ENCODE measurements at places on chromosomes 4 and X.

DNA sequence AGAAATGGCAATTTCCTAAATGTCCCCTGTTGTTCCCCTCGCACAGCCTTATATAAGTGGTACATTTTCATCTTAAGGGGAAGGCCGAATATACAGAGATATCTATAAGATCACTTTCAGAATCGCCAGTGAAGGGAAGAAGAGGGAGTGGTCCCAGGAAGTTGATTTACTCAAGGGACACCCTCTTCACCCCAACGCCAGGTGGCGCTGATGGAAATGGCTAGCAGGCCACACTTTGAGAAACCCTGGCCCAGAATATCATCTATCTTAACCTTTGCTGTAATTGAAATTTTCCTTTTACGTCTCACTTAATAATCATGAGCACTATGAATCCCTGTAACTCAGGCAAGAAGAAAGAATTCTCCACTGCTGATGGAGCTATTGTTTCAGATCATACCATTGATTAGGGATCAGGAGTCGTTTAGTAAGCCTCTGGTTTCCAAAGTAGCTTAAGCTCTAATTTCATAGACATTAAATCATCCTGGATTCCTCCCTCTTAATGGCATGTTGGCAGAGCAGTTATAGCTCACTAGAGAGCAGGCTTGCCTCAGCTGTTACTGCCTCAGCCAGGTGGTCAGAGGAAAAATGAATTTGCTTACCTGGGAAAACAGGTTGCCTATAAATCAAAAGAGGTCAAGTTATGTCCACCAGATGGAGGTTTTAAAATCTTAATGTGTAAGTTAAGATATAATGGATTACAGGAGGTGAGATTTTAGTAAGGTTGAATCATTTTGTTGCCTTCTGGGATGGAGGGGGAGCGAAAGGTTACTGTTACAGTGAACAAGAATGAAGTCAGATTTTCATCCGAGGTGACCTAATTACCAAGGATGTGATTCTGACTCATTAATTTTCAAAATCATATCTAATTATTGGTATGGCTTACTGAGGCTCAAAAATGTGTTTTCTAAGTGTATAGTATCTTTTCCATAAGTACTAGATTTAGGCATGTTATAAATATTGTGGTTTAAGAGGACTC lies 941.2 kb upstream of the TENM3 start:
- DNase-seq, result peak; percentile 27

GRCh38 chr4:114281164-114281960 lies 301.9 kb upstream of the ARSJ start:
- DNase-seq, result no peak

- DNase-seq, result no peak
Measured at GRCh38 chrX:386239-386767, 404 bp downstream of the PPP2R3B start.

DNA sequence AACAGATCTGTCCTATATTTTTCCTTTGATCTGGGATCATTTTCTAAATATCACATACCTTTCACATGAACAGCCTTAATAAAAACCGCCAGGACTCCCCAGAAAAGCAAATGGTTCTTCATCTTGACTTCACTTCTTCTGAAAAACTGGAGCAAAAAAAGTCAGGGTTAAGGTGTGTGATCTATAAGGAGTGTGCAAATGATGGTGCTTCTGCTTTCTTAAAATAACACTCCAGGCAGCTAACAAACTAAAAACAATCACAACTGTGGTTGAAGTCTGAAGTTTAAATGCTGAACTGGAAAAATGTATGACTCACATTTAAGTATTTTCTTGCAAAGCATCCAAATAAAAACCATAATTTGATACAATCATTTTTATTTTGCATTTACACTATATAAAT lies at the start of gene JCHAIN:
Gene JCHAIN (minus strand): TSS at position 140 of the 400 bp plus-strand sequence. CDS start 18 bp downstream, at position 122.
- DNase-seq, result no peak

DNA sequence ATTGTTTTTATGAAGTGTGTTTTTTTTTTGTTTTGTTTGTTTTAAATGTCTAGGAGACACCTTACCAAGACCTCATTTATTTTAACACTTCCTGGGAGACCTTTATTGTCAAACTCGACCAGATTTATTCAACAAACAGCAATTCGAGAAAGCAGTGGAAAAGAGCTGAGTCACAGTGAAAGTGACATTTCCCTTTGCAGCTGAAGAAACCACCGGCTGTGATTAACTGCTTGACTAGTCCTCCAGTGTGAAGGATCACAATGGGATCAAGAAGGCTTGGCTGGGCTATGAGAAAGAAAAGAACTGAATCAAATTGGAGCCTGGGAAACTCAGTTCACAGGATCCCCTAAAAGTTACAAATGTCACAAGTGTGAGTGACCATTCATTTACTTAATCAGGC lies 11.9 kb upstream of the ADH7 start:
- no peak for DNase-seq

GRCh38 chrX:17475449-17476217 lies 100.6 kb downstream of the NHS start:
- peak; percentile 6 for DNase-seq

DNA sequence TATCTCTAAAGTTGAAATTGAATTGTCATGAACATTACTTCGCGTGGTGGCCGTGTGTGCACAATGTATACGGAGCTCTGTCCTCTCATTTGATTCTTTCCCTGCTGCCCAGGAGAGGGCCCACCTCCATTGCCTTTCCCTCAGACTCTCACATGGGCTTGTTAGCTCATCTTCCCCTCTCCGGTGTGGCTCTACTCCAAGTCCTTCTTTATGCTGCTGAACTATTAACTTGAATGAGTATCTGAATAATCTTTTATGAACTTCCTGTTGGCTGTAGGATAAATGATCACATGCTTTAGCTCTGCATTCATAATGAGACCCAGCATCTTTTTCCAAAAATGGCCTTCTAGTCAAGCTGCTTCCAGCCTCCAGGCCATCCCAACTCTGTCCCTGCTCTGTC lies 68.8 kb upstream of the CLNK start:
- DNase-seq, result no peak

- DNase-seq, result no peak
Measured at GRCh38 chr4:8928074-8928473, 56.4 kb upstream of the HMX1 start.

DNA sequence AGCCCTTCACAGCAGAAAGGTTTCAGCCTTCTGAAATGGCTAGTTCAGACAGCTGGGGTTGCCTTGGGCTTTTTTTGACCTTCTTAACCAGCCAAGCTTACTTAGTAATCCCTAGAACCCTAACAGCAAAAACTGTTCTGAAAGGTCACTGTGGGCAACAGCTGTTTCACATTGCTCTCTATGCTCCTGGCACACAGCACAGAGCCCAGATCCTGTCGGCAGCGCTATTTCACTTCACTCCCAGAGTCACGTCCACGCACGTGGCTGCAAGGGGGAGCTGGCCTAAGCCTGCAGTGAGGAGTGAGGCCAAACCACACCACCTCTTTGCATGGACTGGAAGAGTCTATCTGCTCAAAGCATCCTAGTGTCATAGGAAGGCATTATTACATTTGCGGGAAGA lies 32.0 kb upstream of the STS start:
- no peak for DNase-seq

DNA sequence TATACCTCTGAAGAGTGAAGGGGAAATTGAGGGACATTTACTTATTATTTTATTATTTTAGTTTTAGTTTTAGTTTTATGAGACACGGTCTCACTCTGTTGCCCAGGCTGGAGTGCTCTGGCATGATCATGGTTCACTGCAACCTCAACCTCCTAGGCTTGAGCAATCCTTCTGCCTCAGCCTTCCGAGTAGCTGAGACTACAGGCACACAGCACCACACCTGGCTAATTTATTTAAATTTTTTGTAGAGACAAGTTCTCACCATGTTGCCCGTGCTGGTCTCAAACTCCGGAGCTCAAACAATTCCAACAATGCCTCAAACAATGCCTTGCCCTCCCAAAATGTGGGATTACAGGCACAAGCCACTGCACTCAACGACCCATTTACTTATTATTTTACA lies 68.4 kb upstream of the BMP2K start:
- DNase-seq, result no peak

DNA sequence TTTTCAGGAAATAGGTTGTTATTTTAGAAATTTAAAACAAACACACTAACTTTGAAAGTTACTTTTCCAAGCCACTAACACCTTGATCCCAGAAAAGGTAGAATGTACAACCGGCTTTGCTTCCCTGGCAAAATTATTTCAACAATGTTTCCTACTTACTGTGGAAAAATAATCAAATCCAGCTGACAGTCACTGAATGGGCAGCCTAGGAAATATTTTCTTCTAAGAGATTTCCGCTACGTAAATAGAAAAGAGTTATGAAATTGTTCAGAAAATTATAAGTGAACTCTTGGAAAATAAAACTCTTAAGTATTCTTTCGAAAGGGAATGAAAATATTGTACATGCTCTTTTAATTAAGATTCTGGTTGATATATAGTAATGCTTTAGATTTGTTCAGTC lies 195.7 kb downstream of the GASK1B start:
- no peak for DNase-seq

DNA sequence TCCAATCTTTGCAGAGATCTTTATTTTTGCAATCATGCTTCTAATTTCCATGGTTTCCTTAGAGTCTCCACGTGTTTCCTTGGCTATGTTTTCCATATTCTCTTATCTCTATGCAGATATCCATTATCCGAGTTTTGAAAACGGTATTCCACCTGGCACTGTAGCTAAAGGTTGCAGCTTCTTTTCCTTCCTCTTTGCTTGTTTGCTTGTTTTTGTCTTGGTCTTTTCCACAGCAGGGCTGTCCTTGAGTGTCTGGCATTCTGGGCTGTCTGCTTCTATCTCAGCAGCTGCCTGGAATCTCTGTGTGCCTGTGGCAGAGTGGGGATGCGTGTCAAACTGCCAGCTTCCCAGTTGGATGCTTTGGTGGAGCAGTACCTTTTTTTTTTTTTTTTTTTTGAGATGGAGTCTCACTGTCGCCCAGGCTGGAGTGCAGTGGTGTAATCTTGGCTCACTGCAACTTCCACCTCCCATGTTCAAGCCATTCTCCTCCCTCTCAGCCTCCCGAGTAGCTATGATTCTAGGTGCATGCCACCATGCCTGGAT lies 46.9 kb downstream of the WFS1 start:
- no peak for DNase-seq

GRCh38 chrX:103687696-103688201 lies 1.2 kb upstream of the MORF4L2 start:
- DNase-seq, result peak; percentile 12

GRCh38 chr4:150938873-150939499 lies 76.1 kb downstream of the LRBA start:
- no peak for DNase-seq

DNA sequence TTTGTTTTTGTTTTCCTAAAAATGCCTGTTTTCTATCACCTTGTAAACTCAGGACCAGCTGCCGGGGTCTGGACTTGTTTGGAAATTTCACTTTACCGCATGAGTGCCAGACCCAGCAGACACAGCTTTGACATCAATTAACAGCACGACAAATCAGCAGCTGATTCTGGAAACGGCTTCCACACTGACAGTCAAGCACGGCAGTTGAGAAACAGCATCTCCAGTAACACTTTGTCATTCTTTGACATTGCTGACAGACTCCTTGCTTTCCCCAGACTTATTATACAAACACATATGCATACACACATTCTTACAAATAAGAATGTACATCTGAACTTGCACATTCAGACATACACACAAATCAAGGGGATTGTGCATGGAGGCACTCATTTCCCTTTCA lies 1017.6 kb upstream of the HS3ST1 start:
- no peak for DNase-seq

DNA sequence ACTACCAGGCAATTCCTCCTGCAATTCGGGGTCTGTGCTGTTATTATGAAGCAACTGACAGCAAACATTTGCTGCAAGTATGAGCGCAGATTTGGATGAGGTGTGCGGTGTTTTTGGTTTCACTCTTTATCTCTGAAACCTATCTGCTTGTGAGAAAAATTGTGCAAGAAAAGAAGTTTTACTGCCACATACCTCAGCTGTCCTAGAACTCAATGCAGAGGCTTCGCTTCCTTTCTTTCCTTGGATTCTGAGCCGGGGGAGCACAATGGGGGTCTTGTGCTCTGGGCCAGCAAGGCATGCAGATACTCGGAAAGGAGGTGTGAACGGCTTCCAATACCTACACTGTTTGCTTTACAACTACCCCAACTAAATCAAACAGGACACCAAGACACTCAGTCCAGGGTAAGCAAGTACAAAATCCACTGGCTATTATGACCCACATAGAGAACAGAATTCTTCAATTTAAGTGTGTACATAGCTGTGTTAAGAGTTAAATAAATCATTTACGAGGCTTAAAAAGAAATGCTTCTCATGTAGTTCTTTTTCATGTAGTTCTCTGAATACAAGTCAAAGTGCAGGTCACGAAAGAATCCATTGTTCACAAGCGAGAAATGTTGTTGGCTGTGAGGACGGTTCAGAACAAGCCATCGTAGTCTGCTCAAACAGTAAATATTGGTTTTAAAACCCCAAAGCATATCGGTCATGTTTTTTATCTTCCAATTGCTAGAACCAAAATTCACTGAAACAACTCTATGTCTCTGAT lies 1.1 kb downstream of the SORBS2 start:
- DNase-seq, result no peak

DNA sequence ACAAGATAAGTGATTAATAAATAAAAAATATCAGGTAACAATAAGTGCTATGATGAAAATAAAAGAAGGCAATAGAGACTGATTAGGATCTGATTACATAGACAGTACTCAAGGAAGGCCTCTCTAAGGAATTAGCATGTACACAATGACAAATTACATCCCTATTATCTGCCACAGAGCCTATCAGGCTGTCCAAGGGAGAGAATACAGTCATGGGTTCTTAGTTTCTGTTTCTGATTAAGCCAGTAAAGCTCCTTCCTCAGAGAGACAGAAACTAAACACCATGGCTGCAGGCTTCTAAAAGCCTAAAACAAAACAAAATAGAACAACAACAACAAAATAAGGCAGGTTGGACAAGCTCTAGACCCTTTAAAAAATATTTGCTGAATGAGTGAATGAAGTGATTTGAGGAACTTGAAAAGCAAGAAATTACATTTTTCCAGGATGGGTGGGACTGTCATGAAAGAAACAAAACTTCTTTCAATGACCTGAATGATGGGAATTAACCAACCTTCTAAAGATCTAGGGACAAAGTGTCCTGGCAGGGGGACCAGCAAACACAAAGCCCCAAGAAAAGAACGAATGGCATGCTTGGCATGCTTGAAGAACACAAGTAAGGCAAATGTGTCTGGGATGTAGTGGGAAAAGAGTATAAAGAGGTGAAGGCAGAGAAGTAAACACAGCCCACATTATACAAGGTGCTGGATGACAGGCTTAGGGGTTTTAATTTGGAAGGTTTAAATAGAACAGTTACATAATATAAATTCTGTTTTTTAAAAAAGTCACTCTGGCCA lies 44.1 kb downstream of the NAA11 start:
- DNase-seq, result no peak

DNA sequence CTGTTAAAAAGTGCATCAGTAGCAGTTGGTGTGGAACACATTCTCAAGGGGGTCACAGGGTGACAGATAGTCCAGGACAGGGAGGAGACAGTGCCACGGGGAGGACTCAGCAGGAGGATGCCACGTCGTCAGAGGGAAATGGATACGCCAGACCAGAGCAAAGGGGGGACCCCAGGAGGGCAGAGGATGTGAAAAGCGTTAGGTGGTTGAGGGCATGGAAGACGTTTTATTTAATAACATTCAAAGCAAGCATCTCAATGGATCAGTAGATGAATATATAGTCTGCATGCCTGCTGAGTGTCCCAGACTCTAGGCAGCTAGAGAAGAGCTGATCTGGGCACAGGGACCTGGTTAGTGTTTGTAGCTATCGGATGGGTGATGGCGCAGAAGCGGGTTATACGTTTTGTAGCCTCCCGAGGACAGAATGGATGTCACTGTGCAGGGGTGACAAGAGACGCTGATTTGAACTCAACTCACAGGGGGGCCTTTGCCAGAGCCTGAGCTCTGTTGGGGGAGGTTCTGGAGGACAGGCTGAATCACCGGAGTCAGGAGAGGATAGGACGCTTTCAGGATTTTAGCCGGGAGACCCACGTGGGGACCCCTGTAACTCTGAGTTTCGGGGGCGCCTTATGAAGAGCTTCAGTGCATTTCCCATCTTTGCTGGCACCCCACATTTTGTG lies 81.3 kb downstream of the STOX2 start:
- DNase-seq, result no peak

All from HTR-8/SVneo (cell line).